ENCODE measurements at places on chromosomes 12 and 14.

- no peak for DNase-seq
Observed at GRCh38 chr14:74840603-74841030, 35.3 kb downstream of the PROX2 start.

GRCh38 chr12:46523863-46524770 lies 151.5 kb upstream of the SLC38A2 start:
- DNase-seq: peak; percentile 18

DNA sequence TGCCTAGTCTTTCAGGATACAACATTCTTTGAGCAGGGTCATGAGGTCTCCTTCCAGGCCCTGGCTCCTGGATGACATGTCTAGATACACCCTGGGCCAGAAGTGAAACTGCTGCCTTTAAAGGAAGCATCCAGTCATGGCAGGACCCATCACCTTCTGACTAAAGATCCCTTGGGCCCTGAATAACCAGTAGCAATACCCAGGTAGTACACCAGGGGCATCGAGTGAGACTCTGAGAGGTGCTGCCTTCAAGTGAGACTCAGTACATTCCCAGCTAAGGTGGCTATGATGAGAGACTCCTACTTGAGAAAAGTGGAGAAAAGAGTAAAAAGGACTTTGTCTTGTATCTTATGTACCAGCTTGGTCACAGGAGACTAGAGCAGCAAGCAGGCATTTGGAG lies 23.5 kb downstream of the OR6C68 start:
- no peak for DNase-seq

DNA sequence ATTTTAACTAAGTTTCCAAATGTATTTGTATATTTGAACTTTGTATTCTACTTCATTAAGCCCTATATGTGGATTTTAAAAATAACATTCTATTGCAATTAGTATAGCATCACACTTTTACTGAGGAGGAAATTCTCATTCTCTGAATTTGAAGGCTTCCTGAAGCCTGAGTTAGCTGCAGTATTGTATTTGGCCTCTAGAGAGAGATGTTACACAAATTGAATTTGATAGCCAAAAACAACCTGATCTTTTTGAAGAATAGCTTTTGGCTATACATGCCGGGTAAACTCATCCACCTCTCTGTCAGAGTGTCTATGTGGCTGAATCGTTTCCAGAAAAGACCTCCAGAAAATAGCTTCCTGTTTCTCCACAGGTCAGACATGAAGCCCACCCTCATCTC lies 316.5 kb upstream of the OR4E1 start:
- DNase-seq: no peak

- no peak for DNase-seq
Observed at GRCh38 chr14:89667983-89668382, 250.9 kb upstream of the FOXN3 start.

DNA sequence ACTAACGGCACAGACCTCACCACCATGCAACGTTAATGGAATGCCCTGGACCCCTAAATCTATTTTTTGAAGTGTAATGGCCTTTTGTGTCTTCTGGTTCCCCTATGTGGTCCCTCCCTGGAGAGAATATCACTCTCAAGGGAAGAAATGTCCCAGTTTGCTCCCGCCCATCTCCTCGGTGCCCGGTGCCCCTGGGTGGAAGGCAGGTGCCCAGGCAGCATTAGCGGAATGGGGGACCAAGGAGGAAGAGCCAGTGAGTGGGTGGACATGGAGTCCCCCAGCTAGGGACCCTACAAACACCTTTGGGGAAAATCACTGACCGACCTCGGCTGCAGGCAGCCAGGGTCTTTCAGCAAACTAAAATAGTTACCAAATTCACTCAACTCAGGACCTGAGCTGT lies 212.1 kb upstream of the RTL1 start:
- DNase-seq: no peak

- no peak for DNase-seq
Observed at GRCh38 chr14:84071061-84071460, 1458.9 kb upstream of the FLRT2 start.

DNA sequence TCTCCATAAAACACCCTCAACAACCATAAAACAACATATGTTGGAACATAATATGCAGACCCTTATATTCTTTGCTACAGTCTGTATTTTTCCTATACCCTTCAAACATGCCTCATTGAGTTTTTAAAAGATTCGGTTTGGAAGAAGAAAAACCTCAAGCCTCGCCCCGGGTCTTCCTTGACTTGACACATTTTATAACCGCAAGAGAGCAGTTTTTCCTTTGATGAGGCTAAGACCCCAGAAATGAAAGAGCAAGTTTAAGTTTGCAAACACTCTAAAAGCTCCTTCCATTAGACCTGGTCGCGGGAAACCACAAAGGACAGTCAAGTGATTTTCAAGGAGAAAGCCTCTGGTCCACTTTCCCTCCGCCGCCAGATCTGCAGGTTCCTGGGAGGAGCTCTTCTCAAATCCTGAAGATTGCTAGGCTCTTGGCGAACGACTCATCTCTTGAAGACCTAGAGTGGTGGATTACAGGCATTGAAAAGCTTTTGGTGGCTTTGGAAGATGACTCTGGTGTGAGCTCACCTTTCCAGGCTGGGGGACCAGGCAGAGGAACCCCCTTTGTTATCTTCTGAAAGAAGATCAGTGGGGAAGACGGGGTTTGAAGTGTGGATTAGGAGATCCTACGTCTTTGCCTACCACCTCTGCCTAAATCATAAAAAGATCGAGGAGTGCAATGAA lies at the start of gene ASCL4:
ASCL4 (plus strand) TSS at position 356 of the 681 bp plus-strand sequence. CDS start 515 bp downstream, outside the sequence.
- no peak for DNase-seq

GRCh38 chr12:58961906-58962305 lies 41.6 kb upstream of the LRIG3 start:
- DNase-seq: no peak

- DNase-seq: no peak
Observed at GRCh38 chr12:3542911-3543310, 51.9 kb downstream of the PRMT8 start.

- DNase-seq: no peak
Observed at GRCh38 chr14:95286645-95287044, 33.1 kb downstream of the CLMN start.

GRCh38 chr12:76784600-76785051 lies 20.7 kb downstream of the ZDHHC17 start:
- DNase-seq: no peak

- DNase-seq: no peak
Observed at GRCh38 chr12:128611736-128612135, 212.0 kb downstream of the SLC15A4 start.

DNA sequence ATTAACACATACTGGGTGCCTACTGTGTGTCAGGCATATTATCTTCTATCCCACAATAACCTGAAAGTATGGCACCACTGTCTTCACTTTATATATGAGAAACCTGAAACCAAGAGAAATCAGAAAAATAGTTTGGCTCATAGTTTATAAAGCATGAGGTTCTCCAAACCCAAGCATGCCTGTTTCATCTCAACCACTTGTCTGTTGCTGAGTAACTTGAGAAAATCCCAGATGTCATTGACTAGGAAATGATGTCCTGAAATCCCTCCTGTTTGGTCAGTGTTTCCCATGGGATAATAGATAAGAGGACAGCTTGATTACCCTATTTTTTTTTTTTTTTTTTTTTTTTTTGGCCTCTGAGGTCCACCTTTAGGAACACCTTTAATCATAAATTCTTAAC lies 2.6 kb upstream of the IFNG-AS1 start:
- no peak for DNase-seq

GRCh38 chr12:13530966-13531365 lies 334.4 kb downstream of the EMP1 start:
- DNase-seq: no peak

DNA sequence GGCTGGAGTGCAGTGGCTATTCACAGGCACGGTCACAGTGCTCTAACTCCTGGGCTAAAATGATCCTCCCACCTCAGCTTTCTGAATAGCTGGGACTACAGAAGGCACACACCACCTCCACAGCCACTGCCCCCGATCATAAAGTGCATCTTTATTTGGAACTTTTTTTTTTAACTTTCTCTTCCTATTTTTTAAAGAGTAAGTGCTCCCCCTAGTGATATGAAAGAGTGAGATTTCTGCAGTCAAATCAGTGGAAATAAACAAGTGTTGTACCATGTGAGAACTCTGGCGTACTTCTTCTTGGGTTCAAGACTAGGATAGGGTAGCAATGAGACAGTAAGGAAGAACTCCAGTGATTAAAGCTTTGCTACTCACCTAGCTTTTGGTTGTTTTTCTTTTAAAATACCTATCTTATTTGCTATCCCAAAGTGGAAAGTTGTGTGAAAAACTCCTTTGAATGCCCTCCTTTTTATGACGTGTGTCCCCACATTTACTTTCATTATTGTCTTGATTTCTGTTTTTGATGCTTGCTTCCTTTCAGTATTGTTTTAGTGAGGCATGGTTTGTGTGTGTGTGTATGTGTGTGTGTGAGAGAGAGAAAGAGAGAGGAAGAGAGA lies 6.6 kb downstream of the PPP4R4 start:
- peak; percentile 80 for DNase-seq

DNA sequence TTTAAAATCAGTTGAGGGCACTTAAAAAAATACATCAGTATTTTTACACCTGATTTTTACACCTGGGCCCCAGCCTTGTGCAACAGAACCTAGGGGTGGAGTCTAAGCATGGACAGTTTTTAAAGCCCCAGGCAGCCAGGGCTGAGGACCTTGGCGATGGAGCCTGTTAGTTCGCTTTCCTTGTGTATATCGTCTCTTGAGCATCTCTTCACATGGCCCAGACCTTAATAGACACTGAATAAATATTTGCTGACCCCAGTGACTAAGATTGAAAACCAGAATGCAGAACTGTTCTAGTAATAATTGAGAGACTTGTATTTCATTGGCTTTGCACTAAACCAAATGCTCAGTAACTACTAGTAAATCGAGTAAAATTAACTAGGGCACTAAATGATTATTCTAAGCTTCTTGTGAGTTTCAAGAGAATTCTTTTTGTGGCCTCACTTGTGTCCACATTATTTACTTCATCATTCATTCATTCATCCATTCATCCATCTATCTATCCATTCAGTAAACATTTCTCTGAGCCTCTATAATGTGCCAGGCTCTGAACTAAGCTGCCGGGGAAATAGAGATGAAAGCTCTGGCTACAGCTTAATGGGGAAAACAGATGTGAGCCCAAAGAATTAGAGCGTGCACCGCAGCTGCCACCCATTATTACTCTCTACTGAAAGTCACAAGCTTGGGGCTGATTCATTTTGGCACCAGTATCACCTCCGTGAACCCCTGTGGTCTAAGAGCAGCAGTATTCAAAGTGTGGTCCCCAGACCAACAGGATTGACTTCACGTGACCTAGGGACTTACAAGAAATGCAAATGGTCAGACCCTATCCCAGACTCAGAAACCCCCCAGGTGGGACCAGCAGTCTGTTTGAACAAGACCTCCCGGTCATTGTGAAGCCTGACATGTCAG lies 30.7 kb upstream of the BCL7A start:
- DNase-seq: no peak

DNA sequence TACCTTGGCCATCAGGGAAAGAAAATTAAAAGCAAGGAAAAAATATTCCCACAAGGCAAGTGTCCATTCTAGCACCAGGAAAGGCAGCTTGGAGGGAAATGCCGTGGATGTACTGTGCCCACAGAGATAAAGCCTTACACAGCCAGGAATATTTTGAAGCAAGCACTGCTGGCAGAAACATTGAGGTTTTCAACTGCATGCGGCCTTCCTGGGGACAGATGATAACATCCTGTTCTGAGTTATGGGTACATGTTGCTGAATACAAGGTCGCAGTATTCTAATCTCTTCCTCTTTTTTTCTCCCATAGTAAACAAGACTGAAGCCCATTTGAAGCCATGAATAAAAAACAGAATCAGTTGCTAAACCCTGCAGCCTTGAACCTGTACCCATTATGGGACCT lies 197.1 kb downstream of the BTG1 start:
- DNase-seq: peak; percentile 5

DNA sequence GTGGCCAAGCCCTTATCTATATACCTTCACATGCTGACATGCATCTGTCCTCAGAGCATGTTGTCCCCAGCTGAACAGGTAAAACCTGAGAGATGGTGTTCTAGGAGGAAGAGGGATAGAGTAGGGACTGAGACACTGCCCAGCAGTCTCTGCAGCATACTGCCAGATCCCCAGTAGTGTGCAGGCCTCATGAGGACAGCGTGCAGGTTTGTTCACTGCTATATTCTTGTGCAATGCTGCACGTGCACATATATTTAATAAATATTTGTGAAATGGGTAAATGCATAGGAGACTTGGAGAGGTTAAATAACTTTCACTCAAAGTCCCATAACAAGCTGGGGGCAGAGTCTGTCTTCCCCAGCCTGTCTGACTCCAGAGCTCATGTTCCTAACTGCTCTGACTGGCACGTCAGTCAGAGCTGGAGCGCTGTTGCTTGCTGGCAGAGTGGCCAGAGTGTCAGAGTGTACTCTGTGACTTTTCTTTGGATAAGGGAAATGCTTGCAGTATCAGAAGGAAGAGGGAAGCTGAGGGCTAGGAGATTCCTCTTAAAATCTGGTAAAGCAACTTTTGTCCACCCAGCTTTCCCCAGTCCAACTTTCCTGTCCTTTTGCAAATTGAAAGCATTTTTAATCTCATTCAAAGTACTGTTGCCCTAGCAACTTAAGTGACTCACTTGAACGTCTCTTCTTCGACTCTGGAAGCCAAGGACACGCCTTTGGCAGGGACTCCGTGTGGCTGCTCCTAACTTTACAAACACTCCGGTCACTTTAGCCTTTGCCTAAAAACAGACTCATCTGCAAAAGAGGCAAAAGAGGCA lies 14.9 kb upstream of the POLR3B start:
- no peak for DNase-seq

DNA sequence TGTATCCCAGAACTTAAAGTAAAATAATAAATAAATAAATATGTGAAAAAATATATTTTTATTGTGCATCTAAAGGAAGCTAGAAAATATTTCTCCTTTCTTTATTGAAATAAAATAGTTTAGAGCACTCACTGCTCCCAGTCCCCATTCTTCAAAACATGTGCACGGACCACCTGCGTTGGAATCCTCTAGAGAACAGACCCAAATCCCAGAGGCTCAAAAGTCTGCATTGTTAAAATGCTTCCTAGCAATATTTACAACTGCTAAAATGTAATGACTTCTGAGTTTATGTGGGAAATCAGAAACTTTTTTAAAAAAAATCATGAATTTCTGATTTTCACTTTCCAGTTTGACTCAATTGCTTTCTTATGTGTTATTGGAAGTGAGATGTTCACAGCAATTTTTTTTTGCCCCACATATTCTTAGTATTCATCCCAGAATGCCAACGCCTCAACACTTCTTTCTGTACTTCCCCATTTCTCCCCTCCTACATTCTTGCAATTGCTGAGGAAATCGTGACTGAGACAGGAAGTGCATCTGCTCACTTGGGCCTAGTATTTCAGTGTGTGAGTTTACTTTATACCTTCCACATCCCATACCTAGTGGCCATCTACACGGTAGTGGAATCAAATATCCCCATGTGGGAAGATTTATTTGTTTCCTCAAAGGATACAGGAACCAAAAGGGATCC lies 116.0 kb upstream of the FLRT2 start:
- no peak for DNase-seq

Measured in CD4-positive, alpha-beta T cell (primary cell).